ENCODE measurements at places on chromosomes 3 and 15.

GRCh38 chr3:120449251-120449650 is 1.5 kb downstream of the FSTL1 start:
- no peak for DNase-seq

GRCh38 chr3:135007607-135008006 is 212.5 kb downstream of the EPHB1 start:
- DNase-seq = no peak

DNA sequence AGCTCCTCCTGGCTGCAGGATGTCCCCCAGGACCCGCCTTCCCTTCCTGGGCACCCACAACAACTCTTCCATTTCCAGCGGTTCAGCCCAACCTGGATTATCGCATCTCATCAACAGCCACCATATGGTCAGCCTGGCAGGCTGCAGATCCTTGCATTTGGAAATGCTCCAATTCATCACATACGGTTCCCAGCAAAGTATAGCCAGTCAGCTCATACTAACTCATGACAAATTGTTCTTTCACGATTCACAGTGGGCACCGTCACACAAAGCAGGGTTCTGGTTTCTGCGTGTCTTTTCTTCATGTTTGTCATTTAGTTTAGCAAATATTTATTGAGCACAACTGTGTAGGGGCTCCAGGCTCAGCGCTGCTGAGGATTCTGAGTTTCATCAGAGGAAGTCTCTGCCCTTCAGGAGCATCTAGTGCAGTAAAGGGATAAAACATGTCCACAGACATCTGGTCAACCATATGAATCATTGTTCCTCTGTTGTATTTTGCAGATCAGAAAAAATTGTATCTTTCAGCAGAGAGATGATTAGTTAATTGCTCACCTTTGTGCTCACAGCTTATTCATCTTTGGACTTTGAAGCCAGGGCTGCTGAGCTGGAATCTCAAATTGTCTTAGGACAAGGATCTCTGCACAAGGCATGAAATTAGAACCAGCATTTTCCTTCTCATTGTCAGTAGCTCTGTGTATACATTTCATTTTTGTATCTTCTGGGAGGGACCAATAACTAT is 125.1 kb downstream of the GABRG3 start:
- peak; percentile 94 for DNase-seq

DNA sequence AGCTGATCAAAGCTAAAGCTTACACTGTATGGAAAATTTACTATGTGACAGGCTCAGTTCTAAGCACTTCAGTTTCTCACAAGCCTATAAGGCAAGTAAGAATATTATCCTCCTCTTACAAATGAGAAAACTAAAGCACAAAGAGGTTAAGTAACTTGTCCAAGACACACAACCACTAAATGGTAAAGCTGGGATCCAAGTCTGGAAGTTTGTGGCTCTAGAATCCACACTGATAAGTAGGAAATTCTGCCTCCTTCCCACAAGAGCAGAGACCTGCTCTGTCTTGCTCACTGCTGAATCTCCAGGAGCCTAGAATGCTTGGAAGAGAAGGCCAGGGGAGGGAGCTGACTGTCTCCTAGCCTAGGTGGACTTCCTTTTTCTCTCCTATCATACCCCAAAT is 60.6 kb downstream of the MAGI1 start:
- DNase-seq = no peak

DNA sequence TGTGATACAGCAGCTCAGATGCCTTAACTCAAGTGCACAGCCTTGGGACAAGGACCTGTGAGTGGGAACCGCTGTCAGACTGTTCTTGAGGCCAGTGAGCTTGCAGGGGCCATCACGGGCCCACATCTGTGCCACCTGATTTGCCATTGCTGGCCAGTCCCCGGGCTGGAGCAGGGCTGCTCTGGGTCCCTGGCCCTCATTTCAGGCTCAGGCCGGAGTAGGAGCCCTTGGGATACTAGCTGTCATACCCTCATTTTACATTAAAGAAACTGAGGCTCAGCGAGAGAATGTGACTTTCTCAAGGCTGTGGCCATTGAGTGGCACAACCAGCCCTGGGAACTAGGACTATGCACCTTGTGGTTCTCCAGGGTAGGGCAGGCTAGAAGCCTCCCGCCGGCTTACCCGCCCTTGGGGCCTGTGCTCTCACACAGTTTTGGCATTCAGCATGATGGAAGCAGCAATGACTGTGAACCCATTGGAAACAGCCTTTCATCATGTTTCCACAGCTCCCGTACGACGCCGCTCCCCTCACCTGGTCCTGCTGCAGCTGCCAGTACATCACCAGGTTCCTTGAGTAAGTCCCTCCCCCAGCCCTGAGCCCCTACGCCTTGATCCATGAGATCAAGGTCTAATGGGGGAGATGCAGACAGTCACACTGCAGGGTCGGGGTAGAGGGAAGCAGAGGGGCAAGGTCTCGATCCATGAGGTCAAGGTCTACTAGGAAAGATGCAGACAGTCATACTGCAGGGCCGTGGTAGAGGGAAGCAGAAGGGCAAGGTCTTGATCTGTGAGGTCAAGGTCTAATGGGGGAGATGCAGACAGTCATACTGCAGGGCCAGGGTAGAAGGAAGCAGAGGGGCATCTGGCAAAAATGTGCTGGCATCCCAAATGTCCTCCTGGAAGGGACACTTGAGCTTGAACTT is 42.2 kb downstream of the GOLGA6L10 start:
- DNase-seq = no peak

DNA sequence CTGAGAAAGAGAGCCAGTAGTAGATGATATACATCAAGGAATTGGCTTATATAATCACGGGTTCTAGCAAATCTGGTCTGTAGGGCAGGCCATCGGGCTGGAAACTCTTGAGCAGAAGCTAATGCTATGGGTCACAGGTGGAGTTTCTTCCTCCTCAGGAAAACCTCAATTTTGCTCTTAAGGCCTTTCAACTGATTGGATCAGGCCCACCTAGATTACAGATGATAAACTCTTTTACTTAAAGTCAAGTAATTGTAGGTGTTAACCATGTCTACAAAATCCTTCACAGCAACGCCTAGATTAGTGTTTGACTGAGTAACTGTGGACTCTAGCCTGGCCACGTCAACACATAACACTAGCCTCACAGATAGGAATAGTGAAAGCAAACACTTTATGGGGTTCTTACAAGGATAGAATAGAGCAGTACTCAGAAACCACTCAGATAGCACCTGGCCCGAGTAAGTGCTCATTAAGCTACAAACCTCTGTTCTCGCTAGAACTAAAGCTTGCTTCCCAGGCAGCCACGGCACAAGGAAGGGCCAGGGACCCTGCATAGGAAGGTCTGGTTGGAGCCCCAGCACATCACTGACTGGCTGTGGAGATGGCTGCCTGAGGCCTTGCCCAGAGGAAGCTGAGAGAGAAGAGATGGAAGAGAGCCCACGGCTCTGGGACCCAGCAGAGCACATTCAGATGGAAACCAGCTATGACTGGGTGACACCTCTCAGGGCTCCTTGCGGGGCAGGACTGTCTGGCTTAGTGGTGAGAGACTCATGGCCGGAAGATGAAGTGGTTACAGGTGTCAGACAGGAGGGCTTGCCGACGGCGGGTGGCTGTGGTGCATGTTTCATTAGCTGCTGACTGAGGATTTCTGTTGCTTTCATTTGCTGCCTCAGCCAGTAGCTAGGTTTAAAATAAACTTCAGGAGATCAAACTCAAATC is 202.5 kb upstream of the TLE3 start:
- no peak for DNase-seq

GRCh38 chr3:37386627-37387230 is 212.3 kb upstream of the LRRFIP2 start:
- no peak for DNase-seq

GRCh38 chr3:104642827-104643226 is 723.9 kb upstream of the ALCAM start:
- no peak for DNase-seq

DNA sequence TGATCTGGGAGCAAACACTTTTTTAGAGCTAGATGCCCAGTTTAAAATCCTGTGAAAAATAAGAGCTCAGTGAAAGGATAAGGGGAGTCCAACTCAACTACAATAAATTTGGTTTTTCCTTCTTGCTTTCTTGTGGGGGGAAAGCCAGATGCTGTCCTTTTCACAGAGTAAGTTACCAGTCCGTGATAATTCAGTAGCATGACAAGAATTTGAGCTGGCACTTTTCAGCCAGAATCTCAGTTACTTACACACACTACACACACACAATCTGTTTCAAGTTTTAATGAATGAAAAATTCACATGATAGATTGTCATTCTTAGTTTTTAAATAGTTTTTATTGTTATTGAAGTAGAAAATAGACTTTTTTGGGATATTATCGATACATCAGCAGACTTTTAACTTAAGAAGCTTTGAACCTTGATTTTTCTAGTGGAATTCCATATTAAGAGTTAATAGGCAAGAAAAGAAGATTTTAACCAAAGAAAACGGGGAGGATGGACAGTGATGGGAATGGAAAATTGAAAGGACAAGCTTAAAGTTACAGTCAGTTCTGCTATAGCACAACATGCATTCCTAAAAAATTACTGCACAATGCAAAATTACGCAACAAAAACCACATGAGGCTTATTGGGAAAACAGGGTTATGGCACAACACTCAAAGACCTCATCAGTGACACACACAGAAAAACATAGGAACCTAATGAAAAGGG is 47.0 kb downstream of the PSMD6 start:
- DNase-seq = no peak

GRCh38 chr3:17032407-17033034 is 147.8 kb downstream of the PLCL2 start:
- DNase-seq = peak; percentile 56

GRCh38 chr3:19541284-19541683 is 392.7 kb downstream of the EFHB start:
- no peak for DNase-seq

DNA sequence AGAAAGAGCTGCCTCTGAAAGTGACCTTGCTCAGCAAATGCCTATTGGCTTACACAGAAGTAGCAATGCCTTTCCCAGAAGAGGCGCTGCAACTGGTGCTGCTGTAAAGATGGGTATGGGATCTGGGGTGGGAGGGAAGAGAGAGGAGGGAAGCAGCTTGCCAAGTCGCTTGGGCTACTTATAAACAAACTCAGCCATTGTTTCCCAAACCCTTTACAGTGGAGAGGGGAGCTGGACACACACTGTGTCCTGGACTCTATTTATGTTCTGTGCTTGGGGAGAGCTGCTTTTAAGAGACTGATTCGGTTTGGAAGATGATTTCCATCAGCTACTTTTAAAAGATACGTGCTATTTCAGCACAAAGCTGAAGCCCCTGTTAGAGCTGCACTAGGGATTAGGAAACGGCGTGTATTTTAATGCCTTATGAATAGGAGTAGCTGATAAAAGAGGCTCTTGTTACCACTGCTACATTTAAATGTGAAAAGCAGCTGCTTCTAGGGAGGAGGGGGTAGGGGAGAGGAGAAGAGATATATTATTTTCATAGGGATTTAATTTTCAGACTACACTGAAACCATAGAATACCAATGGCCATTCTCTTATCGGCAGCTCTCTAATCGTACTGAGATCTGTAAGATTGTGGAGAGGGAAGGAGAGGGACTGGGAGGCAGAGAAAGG is 440.6 kb downstream of the MCTP2 start:
- DNase-seq = peak; percentile 92

GRCh38 chr3:52210550-52211046 is 12.6 kb downstream of the ALAS1 start:
- DNase-seq = no peak

DNA sequence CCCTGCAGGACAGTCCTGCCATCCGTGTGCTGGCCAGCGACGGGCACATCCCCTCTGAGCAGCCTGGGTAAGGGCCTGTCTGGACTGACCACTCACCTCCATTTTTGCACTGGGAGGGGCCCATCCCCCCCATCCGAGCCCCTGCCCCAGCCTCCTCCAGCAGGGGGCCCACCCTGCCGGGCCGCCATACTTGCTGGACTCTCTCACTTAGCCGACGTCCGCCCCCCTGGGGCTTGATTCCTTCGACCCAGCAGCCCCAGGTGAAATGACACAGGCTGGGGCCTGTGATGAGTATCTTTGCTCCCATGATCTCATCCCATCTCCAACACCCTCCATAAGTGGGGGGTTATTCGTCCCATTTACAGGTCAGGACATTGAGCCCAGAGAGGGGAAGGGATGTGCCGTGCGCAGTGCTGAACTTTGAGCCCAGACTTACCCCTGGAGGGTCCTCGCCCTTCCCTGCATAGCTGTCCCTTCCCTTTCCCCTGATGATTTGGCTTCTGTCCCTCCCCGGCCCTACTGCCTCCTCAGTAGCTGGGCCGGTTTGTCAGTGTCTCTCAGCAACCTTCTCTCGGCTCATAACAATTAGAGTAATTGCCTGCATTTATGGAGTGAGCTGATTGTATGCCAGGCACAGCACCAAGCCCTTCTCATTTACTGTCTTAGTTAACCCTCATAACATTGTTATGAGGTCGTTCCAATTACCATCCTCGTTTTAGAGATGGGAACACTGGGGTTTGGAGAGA is 4.2 kb downstream of the LMAN1L start:
- no peak for DNase-seq

DNA sequence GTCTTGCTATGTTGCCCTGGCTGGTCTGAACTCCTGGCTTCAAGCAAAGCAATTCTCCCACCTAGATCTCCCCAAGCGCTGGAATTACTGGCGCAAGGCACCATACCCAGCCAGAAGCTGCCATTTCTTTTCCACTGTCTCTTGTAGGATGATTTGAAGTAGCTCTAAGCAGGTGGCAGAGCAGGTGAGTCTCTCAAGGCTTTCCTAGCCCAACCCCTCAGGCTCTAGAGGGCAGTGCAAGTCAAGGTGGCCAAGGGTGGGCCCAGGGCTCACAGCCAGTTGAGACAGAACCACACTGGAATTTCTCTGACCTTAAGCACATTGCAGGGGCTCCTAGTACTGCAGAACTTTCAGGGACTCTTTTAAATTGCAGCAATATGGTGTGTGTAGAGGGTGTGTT is 15.6 kb upstream of the DAG1 start:
- peak; percentile 40 for DNase-seq

DNA sequence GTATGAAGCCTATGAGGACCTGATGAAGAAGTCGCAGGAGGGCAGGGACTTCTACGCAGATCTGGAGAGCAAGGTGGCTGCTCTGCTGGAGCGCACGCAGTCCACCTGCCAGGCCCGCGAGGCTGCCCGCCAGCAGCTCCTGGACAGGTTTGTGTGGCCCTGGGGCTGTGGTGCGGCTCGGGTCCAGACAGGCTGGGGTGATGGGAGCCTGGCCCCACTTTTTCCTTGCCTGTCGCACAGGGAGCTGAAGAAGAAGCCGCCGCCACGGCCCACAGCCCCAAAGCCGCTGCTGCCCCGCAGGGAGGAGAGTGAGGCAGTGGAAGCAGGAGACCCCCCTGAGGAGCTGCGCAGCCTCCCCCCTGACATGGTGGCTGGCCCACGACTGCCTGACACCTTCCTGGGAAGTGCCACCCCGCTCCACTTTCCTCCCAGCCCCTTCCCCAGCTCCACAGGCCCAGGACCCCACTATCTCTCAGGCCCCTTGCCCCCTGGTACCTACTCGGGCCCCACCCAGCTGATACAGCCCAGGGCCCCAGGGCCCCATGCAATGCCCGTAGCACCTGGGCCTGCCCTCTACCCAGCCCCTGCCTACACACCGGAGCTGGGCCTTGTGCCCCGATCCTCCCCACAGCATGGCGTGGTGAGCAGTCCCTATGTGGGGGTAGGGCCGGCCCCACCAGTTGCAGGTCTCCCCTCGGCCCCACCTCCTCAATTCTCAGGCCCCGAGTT is 29.0 kb downstream of the PTPN23 start:
- DNase-seq = no peak

Measured in NCI-H524 (cell line).